HuH-7 (cell line): ENCODE measurements at places on chromosomes 2 and 18.

DNA sequence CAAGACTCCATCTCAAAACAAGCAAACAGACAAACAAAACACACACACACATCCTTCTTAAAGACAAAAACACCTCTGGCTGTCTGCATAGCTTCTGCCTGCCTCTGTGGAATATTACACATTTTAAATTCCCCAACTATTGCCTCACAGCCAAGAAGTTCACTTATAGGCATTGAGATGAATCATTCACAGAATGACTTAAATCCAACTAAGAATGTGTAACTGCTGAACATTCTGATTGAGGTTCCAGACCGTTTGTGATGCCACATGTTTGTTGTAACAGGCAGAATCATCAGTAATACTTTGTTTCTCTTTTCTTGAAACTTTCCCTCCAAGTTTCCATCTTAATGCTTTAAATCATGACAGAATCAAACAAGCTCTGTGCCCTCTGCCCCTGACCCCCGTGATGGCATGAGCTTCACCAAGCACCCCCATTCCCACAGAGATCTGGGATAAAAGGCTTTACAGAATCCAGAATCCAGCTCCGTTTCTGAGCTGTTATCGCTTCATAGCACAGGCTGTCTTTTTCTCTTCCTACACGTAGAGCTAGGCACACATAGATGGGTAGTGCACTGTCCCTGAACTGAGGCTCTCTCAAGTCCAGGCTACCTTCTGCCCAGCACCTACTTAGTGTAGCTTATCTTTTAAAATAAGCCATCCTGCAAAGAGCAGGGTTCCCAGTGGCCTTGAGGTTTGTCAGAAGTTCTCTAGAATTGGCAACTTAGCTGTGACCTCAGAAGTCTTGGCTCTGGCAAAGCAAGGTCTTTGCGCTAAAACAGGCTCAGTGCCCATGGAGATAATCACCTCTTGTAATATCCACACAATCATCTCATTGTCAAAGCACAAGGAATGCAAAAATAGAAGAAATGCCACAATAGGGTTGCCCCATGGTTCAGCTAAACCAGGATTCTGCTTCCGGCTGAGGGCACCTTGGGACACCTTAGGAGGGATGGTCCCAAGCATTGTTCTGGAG is 32.9 kb downstream of the EPAS1 start:
- DNase-seq: no peak

DNA sequence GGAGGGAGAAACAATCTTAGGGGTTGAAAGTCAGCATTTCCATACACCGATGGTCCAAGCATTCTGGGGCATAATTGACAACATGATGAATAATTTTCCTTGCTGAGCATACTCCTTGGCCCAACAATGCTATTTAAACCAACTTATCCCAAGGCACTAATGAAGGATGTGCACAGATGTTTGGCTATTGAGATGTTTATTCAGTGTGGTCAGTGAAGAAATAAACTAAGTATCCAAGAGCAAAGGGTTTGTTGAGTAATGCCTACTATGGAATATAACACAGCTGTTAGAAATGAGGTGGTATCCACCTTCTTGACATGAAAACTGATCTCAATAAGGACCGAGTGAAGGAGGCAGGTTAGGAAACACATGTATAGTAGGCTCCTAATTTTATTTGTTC is 53.9 kb upstream of the RAB6D start:
- DNase-seq: no peak

DNA sequence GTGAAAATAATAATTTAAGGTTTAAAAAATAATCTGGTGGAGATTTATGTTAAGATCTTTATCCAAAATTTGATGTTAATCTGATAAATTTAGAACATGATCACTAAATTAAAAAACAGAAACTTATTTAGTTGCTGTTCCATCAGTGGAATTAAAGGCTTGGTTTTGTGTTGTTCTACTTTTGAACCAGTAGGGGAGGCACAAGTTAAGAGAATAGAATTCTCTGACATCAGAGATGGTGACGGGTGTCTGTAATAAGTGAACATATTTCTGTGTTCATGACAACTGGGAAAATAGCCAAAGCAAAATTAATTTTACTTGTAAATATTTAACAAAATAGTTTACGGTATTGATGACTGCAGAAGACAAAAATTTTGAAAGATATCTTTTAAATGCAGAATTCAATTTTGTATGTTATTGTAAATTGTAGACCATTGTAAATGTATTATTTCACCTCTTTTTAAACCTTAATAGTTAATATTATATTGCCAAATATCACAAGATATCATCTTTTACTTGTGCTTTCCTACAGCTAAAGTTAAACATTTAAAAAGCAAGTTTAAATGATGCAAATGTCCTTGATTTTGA is 106.0 kb downstream of the UBR3 start:
- DNase-seq: peak; percentile 9

DNA sequence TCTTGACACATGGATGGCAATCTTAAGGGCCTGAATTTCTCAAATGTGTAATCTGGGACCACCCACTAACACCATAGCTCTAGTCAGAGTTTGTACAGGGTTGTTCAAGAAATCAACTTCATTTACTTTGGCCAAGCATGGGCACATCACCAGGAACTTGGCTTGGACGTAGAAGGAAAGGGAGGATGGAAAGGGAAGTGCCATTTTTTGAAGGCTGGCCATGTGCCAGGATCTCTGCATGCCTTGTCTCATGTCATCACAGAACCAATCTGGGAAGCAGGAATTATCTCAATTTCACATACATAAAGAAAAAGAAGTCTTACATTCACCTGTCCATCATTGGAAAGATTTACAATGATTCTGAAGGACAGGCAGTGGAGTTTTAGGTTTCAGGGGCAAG is 128.1 kb downstream of the ANTXR1 start:
- no peak for DNase-seq

DNA sequence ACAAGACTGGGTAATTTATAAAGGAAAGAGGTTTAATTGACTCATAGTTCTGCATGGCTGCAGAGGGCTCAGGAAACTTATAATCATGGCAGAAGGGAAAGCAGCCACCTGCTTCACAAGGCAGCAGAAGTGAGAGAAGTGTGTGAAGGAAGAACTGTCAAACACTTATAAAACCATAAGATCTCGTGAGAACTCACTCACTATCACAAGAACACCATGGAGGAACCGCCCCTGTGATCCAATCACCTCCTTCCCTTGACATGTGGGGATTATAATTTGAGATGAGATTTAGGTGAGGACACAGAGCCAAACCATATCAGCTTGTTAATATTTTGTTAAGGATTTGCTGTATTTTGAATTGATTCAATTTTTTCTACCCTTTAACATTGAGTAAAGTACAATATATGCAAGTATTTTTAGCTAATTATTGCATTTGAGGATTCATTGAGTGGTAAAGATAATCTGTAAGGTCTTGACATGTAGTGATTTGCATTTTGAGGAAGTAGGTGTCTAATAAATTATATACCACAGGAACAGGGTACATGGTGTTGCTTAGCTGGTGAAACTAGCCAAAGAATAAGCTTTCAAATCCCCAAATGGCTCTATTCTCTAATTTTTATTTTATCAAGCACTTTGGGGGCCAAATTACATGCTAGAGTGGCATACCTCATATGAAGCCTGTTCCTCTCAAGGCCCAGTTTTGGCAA is 3.9 kb upstream of the C2orf69 start:
- no peak for DNase-seq

GRCh38 chr2:207394812-207395534 is 134.8 kb upstream of the CREB1 start:
- DNase-seq: no peak

- no peak for DNase-seq
These were observed 102.7 kb upstream of the ARHGAP15 start for GRCh38 chr2:143026411-143027054.
